Adrenal gland (tissue), 19 donors: ENCODE measurements at places on chromosomes 2 and 18. TPM values are rescaled to one million over a fixed set of nuclear protein-coding genes. Genes with fewer than 3 reads are reported as not detected.

DNA sequence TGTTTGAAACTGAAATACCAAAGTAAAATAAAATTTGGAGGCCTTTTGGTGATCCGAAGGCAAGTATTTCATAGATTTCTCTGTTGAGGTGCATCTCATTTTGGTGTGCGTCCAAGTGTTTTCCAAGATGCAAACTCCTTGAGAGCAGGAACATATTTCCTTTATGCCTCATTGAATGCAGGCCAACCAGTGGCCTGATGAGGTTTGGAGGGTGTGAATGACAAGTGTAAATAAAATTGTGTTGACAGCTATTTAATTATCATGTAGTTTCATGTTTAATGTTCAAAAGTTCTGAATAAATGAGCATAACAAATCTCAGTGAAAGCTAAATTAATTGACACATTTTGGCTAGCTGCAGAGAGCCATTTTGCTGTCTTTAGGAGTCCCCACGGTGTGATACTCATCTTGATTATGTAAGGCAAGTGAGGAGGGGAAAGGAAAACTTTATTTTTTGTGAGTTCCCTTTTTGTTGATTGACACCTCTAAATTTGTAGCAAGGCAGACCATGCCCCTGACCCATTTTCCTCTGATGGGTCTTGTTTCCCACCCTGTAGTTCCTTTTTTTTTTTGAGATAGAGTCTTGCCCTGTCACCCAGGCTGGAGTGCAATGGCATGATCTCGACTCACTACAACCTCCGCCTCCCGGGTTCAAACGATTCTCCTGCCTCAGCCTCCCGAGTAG lies 6.3 kb upstream of the LTBP1 start:
- no peaks in the 10 kb centered on the region for H3K4me1 ChIP-seq
- DNase-seq = no peak
- H3K36me3 ChIP-seq = no peaks in the 10 kb centered on the region
- H3K27ac ChIP-seq = no peak overlapping the region

- peak; percentile 54 for DNase-seq
- no peak overlapping the region for H3K27ac ChIP-seq
- no peak overlapping the region for H3K4me3 ChIP-seq
- peaks cover 18% of the 10 kb centered on the region for H3K4me1 ChIP-seq
- H3K36me3 ChIP-seq = no peaks in the 10 kb centered on the region
- no peaks in the 10 kb centered on the region for H3K27me3 ChIP-seq
Observed at GRCh38 chr2:28661589-28662001, 90.0 kb upstream of the PPP1CB start.

DNA sequence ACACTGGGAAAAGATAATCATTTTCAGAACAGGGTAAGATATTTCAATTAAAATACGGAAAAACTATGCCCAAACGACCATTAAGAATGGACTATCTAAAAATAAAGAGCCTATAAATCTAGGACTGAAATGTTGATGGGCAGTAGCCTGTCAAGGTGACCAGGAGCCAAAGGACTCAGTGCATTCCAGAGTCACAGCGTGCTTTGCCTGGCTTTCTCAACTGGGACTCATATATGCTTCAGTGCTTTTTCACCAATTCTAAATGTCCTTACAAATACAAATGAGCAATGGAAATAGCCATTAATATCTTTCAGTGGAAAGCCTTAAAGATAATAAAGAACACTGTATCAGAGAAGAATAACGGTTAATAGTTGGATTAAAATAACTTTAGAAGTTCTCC lies 35.4 kb downstream of the PREPL start:
- no peak overlapping the region for H3K4me3 ChIP-seq
- H3K27ac ChIP-seq = no peak overlapping the region
- H3K27me3 ChIP-seq = no peaks in the 10 kb centered on the region
- peaks cover 61% of the 10 kb centered on the region for H3K36me3 ChIP-seq
- no peak for DNase-seq

Gene FTCDNL1
- 9.6 TPM for total RNA-seq

Gene ITPRIPL1
- not detected for total RNA-seq
